GM12864 (cell line): ENCODE measurements at places on chromosomes 2 and 18.
A peak's percentile ranks its signal among the peaks of the same experiment; 100 is the strongest.

GRCh38 chr2:162018530-162018929 lies 55.5 kb downstream of the DPP4 start:
- no peak for DNase-seq

DNA sequence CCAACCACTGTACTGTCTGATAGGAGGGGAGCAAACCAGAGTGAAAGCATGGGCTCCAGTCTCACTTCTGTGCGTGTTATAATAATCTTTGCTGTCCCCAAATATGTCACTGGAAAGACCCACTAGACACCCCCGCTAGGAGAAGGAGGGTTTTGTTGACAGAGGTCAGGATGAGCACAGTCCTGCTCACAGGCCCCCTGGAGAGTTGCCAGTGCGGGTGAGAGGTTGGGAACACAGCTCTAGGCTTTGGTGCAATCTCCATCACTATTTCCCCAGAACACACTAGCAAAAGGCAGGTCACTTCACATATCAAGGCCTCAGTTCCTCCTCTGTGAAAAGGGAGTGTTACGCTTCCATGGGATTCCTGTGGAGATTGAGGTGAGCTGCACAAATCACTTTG lies 9.7 kb downstream of the XDH start:
- DNase-seq = no peak

DNA sequence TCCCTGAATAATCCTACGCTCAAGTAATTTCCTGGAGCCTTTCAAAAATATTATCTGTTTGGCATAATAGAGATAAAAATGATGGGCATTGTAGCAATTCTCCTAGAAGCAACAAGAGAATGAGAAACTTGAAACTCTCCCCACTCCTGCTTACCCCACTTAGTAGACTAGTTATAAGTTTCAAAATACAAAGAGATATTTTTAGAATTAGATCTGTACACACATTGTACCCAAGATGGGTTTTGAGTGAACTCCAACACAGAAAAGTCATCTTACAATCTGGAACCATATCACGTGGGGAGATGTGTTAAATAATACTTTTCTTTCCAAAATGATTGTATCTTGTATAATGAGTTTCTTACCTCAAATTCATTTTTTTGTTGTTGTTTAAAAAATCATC lies 484.9 kb downstream of the LPIN1 start:
- no peak for DNase-seq

GRCh38 chr2:175838979-175839378 lies 163.1 kb downstream of the LNPK start:
- DNase-seq = no peak

DNA sequence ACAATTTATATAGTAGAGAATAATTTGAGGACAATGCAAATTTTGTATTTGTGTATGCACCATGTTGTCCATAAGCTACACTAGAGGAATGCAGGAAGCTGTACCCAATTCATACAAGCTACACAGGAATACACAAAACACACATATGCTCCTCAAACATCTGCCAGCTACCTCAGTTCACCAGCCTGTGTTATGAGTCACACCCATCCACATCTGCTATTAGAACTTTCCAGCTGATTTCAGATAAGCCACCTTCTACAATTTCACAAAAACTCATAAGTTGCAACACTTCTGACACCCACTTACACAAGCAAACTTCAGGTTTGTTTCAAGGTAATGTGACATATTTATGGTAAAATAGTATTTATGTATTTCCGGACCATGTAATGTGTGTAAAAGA lies 438.9 kb downstream of the SATB2 start:
- DNase-seq = no peak

DNA sequence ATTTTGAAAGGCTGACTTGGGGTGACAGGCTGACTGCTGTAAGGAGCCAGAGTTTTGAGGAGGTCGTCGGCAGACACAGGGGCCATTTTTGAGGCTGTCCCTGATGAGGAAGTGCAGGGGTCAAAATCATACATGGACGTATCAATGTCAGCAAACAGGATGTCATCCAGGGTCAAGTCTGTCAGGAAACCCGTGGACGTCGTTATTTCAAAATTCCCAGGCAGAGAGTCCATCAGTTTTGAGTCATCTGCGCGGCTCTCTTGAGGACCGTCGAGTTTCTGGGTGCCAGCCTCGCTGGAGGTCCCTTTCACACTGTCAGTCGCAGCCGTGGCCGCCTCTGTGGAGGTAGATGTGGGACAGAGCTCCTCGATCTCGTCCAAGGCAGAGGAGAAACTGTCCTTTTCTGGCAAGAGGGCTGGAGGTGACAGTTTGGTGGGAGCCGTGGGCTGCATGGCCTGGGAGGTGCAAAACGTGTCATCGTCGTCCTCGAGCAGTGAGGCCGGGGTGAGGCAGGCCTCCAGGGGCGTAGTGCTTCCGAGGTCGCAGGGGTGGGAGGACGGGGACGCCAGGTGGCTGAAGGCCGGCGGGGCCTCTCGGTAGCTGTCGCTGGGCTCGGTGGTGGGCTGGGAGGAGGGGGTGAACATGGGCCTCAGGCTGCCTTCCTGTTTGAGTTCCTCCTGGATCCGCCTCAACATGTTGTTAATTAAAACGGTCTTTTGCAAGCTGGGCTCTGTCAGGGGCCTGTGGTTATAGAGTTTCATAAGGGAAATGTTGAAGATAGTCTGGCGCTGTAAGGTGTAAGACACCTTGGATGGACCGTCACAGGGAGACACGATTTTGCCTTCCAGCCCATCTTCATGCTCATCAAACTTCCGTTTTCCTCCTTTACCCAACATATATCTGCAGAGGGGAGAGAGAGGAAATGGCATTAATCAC lies 17.5 kb downstream of the SERTAD2 start:
- DNase-seq = peak; percentile 78

GRCh38 chr2:69464575-69464974 lies 27.3 kb upstream of the NFU1 start:
- DNase-seq = no peak

DNA sequence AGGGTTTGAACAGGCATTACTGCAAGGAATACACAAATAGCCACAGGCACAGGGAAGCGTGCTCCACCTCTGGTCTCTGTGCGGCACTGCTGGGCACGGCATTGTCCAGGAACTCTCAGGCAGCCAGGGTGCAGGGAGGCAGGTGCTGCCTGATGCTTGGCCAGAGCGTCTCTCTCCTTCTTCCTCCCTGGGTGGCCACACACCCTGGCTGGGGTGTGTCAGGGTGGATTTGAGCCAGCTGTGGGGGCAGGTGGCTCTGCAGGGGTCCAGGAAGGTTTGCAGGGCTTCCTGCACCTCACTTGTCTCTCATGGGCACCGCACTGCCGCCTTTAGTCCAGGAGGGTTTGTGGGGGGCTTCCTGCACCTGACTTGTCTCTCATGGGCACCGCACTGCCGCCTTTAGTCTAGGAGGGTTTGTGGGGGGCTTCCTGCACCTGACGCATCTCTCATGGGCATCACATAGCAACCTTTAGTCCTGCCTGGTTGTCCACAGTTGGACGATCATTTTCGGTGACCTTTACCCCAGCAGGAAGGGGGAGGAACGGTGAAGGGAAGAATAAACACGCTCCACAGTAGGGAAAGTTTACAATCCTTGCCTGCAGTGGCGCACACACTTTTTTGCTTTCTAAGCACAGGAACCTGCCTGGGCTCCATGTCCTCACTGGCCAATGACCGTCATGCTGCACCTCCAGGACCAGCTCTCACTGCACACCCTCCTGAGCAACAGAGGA lies 332.9 kb downstream of the EIPR1 start:
- DNase-seq = no peak

DNA sequence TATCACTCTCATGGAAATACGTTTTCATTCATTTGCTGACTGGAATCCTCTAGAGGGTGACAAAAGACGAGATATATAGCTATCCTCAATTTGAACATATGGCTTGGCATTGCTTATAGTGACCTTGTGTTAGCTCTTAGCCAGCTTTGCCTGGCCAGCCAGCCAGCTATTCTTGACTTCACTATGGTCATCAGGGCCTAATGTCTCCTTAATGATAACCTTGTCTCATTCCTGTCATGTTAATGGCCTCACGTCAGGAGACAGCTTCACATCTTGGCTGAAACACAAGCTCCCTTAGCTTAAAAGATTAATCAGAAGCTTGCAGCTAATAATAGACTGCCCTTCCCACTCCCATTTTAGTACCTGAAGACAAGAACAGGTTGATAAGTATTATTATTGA lies 1517.5 kb upstream of the PIK3C3 start:
- DNase-seq = no peak

DNA sequence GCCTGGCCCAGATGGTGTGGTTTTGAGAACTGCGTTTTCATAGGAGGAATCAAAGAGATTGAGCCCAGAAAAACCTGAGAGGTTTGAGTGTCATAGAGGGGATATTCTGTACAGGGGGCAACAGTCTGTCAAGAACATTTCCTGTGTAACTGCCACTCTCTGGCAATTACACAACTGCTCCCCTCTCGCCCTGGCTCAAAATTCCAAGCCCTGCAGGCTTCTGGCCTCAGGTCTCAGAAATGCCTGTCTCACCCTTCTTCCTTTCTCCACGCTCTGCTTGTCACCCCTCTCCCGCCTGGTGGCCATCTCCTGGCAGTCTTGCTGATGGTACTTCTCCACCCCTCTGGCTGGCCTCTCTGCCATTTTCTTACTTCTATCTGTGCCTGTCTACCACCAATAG lies 4.0 kb downstream of the VAMP5 start:
- DNase-seq = no peak

DNA sequence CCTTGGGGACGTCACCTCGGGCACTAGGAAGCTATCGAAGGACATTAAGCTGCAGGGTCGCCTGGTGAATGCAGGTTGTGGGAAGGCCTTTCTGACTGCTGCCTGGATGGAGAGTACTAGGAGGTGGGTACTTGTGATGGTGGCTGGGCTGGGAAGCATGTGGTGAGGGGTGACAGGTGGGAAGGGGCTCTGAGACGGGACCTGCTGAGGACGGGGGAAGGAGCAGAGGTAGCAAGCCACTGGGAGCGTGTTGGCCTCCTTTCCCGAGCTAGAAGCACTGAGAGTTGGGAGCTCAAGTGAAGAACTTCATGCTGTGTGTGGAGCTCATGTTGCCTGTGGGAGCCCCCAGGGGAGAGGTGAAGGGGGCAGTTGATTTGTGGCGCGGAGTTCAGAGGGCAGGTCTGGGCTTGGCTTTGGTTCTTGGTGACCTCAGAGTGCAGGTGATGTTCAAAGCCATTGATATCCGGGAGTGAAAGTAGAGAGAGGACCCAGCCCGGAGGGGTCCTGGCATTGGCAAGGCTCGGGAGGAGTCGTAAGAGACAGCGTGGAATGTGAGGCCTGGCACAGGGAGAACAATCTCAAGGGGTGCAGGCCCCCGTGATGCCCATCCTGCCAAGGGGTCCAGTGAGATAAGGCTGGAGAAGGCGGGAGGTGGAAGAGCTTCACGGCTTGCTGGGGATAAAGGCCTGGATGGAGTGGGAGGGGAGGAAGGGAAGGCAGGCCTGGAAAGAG lies 13.2 kb downstream of the MROH2A start:
- no peak for DNase-seq

GRCh38 chr2:229363185-229363814 lies 92.2 kb upstream of the PID1 start:
- DNase-seq = no peak

- no peak for DNase-seq
These were observed 44.7 kb upstream of the PTMA start for GRCh38 chr2:231663458-231664212.

DNA sequence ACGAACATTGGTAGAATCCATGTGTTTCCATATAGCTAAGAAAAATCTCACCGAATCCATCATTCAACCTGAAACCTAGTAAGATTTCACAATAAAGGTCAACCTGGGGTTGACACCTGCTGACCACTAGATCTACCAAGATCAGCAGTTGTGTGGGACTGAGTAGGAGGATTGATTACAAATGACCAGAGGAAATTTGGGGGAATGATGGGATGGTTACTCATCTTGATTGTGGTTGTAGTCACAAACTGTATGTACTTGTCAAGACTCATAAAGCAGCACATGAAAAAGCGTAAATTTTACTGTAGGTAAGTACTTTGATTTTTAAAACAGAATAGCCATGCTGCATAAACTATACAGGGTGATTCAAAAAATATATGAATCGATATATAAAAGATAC lies 14.7 kb downstream of the DAPL1 start:
- DNase-seq = no peak

GRCh38 chr18:39486268-39486667 lies 1920.7 kb upstream of the CELF4 start:
- DNase-seq = no peak

GRCh38 chr18:61893971-61894750 lies 1.4 kb upstream of the RNF152 start:
- DNase-seq = peak; percentile 7

GRCh38 chr2:179817181-179817841 lies 44.1 kb downstream of the ZNF385B start:
- no peak for DNase-seq

DNA sequence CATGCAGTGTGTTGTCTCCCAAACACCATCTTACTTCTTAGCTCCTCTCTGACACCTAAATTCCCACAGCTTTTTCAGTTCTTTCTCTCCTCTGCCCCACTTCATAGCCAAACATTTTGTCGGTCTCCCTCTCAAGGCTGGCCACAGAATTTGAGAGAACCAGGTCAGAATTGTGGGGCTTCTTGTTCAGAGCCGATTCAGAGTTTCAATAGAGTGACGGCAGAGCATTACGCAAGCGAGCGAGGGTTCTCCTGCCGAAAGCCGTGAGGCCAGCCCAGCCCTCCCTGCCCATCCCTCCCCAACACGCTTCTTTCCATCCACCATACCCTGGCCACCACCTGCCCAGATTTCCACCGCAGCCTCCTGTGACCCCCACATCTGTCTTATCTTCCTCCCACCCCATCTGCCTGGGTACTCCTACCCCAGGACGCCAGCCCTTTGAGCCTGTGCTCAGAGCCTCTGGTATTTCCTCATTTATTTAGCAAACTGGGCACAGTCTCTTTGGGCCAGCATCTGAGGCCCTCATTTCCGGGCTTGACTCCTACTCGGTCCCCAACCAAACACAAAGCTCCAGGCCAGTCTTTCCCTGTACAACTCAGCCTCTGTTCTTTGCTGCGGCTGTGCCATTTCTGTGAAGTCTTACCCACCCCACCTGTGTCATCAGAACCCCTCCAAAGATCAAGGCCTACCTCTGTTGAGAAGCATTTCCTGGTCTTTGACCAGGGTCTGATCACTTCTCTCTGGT lies 70.0 kb upstream of the MAP4K4 start:
- DNase-seq = no peak

DNA sequence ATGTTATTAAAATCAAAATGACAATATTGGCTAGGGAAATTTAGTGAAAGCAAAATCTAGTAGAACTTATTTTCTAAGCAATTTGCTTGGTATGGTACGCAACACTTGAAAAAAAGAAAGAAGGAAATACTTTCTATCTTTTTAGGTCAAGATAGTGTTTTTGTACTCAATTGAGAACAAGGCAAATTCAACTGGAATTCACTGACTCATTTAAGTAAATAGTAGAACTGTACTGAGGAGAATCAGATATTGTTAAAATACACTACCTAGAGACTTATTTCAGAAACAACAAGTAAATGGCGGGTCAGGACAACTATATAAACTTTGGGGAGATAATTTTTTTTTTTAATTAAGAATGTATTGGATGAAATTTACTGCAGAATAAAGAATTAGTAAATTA lies 18.9 kb downstream of the ZRANB3 start:
- DNase-seq = no peak
